ENCODE measurements at places on chromosomes 11 and 22.

- DNase-seq, result no peak
Observed at GRCh38 chr22:22815397-22816170, 72.0 kb upstream of the IGLL5 start.

GRCh38 chr11:94895451-94895850, 77.9 kb downstream of the CWC15 start:
- no peak for DNase-seq

GRCh38 chr11:86261328-86261727, 16.8 kb downstream of the EED start:
- no peak for DNase-seq

DNA sequence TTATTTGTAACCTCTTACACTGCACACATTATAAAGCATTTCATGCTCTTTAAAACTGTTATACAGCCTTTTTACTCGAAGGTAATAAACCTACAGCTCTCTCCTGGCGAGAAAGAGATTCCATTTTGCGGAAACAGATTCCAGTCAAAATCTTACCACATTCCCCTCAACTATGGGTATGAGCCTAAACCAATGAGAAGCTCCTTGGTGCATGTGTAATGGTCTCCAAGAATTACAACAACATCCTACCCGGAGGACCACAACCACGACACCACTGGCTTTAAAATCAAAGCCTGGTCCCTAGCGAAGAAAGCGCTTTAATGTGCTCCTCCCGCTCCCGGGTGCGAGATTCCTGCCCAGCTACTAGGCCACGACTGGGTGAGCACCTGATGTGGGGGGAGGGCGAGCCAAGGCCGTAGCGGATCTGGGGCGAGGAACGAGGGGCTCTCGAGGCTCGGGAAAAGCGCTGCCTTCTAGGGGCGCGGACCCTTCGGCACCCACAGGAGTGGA, 821 bp downstream of the CELF1 start:
- DNase-seq, result peak; percentile 13

DNA sequence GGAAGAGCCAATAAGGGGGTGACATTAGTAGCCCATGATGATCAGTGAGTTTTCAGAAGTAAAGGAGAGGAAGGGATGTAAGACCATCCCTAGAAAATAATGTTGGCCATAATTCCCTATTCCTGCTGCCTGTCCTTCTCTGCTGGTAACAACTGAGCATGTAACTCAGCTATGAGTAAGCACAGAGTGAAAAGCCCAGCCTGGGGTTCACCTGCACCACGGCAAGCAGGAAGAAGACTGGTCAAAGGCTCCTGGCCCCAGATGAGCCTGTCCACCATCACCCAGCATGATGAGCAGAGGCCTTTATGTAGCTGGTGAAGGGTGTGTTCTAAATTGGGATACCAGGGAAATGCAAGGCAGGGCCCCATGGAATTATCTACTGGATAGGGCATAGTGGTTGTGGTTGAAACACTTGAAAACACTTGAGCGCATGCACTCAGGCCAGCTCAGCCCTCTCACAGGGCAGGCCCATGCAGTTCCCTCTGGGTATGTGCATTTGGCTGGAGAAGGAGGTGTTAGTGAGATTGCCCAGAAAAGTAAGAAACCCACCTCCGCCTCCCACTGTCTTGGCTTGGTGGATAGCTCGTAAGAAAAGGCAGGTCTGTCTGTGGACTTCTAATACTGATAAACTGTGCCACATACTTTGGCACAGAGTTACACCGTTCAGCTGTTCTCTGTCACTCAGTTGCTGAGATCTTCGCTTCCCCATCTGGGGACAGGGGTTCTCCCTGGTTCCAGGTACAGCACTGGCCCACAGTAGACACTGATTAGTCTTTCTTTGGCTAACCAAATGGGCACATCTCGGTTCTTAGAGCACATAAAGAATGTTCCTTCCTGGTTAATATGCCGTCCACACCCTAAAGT, 86.8 kb downstream of the AMOTL1 start:
- no peak for DNase-seq

GRCh38 chr11:62497132-62497801, 49.3 kb downstream of the AHNAK start:
- peak; percentile 22 for DNase-seq

GRCh38 chr11:73219396-73220285, 1.6 kb downstream of the P2RY2 start:
- no peak for DNase-seq

DNA sequence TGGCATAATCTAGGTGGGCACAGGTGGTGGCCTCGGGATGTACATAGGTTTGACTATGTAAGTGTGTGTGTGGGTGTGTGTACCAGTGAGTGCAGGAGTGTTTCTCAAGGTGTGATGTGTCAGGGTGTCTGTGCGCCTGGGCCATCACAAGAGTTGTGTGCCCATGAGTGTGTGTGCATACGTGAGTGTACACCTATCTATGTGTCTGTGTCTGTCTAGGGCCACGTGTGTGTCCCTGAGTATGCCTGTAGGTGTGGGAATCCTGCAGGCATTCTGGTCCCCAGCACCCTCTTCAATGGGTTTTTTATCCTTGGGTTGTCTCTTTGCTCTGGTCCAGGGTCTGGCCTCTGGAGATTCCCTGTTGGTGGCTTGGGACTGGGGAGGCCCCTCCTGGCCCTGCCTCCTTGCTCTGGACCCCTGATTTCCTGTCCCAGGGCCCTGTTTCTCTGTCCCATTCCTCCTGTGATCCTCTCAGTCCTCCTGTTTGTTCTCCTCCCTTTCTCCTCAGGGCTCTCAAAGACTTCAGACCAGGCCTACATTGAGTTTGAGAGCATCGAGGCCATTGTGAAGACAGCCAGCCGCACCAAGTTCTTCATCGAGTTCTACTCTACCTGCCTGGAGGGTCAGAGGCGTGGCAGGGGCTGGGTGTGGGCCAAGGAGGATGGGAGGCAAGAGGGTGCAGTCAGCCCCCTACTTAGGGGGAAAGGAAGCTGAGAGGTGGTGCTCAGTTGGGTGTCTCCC, 9.4 kb downstream of the INPPL1 start:
- DNase-seq, result no peak

DNA sequence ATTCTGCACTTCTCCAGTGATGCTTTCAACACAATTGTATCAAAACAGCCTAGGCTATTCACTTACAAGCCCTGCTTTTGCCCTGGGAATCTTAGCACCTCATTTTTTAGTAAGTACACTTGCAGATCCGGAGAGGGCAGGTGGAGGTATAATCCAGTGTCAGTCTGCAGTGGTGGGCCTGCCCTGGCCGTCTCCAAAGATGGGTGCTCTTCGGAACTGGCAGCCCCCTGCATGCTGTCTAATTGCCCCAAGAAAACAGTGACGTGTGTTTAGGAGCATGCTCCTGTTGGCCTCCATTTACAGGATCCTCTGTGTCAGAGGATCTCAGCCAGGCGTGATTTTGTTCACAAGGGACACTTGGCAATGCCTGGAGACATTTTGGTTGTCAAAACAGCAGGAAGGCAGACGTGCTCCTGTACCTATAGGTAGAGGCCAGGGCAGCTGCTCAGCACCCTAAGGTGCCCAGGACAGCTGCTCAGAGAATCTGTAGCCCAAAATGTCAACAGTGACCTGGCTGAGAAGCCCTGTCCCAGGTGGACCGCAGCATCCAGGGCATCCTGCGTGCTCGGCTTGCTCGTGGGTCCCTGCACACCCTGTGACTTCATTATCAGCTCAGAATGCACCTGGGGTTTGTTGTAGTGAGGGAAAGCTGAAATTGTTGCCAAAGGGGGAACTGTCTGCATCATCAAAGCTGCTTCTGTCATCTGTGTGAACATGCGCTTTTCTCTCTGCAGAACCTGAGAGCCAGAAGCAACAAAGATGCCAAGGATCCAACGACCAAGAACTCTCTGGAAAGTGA, 90.7 kb downstream of the BCR start:
- DNase-seq, result no peak

DNA sequence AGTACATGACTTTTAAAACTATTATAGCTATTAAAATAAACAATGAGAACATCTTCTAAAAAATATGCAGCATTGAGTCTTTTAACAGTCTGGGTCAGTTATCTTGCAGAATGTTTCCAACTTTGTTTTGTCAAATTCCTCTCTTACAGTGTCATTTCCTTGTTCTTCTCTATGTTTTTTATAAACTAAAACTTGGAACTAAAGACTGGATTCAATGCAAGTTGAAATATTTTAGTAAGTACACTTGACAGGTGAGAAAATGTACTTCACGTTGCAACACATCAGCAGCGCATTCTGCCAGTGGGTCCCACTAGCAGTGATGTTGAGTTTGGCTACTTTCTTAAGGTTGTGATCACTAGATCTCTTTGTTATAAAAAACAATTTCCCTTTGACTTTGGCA, 1407.6 kb upstream of the RAG2 start:
- no peak for DNase-seq

- no peak for DNase-seq
Observed at GRCh38 chr11:79266396-79266795, 174.4 kb downstream of the TENM4 start.

- DNase-seq, result no peak
Observed at GRCh38 chr22:35367331-35367886, 13.5 kb upstream of the HMOX1 start.

DNA sequence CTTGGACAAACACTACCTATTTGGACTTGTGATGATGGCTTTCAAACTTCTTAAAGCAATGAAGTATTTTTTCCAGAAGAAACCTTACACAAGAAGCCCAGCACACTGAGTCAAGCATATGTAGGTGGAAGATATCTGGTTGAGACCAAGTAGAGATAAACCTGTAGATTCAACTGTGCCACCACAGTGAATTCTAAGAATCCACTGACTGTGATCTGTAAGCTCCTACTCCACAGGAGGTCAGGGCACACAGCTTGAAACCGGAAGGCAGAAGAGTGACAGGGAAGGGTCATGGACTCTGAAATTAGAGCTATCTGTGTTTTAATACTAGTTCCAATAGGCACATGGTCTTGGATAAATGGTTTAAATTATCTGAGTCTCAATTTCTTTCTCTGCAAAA, 404.5 kb downstream of the ETS1 start:
- no peak for DNase-seq

DNA sequence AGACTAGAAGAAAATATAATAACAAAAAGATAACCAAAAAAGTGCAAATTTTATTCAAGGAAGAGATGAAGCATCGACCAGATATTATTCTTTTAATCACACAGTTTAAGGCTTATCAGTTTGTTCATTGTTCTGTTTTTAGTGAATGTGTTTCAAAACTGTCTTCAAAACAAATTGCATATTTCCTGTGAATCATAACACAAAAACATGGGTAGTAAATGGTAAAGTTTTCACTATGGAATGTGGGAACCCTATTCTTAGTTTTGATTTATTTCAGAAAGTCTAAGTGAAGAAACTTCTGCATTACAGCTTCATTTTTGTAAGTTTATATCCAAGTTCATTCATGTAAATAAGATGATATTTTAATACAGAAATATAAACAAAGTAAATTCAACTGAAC, 207.6 kb upstream of the LUZP2 start:
- DNase-seq, result no peak

- DNase-seq, result no peak
Observed at GRCh38 chr11:85299258-85299942, 327.7 kb downstream of the DLG2 start.

All from CD4-positive, alpha-beta T cell treated with Interleukin-12 subunit alpha and Interleukin-12 subunit beta, for 1 hour (primary cell).